ENCODE measurements at places on chromosomes 13 and 19. TPM values are rescaled to one million over a fixed set of nuclear protein-coding genes. Genes with fewer than 3 reads are reported as not detected.

KLK4 gene
- total RNA-seq, result not detected

ZNF77 gene
- 3.9 TPM for total RNA-seq

CPAMD8 gene
- 0.51 TPM for total RNA-seq

PTPRH gene
- total RNA-seq, result 7.7 TPM

ONECUT3 gene
- total RNA-seq, result not detected

ADGRE3 gene
- not detected for total RNA-seq

ARRDC5 gene
- total RNA-seq, result not detected

CEACAM1 gene
- not detected for total RNA-seq

RAB8A gene
- total RNA-seq, result 77.6 TPM

DNA sequence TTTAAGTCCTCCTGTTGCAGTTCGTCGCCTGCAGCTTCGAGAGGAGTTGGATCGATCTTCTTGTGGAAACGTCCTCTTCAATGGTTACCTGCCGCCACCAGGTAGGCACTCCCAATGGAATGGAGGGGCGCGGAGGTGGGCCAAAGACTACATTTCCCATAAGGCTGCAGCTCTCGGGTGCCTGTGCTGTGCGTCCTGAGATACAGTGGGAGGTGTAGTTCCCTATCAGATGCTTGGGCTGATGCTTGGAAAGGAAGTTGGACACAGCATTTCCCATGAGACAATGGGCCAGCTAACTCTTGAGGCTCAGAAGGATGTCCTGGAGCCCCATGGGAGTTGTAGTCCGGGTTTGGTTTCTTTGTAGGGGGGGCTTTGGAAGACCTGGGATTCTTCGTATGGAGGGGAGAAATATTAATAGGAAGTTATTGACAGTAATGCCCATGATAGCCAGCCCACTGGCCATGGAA lies 1.8 kb downstream of the SHKBP1 start:
- H3K4me3 ChIP-seq, result no peak overlapping the region
- no peaks in the 10 kb centered on the region for H3K4me1 ChIP-seq
- no peaks in the 10 kb centered on the region for H3K27me3 ChIP-seq
- DNase-seq, result no peak
- no peak overlapping the region for H3K27ac ChIP-seq

- H3K27ac ChIP-seq, result no peak overlapping the region
Measured at GRCh38 chr19:3673506-3674439, 26.5 kb downstream of the PIP5K1C start.

GRCh38 chr19:31596751-31597150 lies 247.5 kb upstream of the TSHZ3 start:
- no peak overlapping the region for H3K27ac ChIP-seq
- no peaks in the 10 kb centered on the region for H3K27me3 ChIP-seq
- no peaks in the 10 kb centered on the region for H3K36me3 ChIP-seq
- H3K4me3 ChIP-seq, result no peak overlapping the region

DNA sequence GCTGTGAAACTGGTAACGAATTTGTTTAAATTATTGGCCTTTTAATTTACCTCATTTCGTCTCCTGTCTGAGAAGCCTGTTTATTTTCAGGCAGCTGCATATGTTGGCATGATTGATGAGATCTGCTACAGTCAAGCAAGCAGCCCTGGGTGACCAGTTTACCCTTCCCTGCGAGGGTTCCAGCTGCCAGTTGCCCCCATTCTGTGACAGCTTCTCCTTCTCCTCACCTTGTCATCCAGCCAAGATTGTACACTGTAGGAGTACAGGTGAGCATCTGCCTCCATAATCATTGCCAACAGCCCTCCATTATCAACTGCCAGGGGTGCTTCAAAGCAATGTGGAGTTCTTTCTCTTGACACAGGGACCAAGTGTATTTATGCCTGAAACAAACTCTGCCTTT lies 1979.9 kb upstream of the PRR20A start:
- no peaks in the 10 kb centered on the region for H3K27me3 ChIP-seq
- no peaks in the 10 kb centered on the region for H3K36me3 ChIP-seq
- H3K4me3 ChIP-seq, result no peak overlapping the region
- H3K27ac ChIP-seq, result no peak overlapping the region
- no peaks in the 10 kb centered on the region for H3K4me1 ChIP-seq

GRCh38 chr13:112481458-112481857 lies 105.3 kb downstream of the SPACA7 start:
- no peak overlapping the region for H3K4me3 ChIP-seq
- H3K27me3 ChIP-seq, result no peaks in the 10 kb centered on the region
- peak; percentile 32 for DNase-seq
- no peaks in the 10 kb centered on the region for H3K36me3 ChIP-seq
- H3K4me1 ChIP-seq, result no peaks in the 10 kb centered on the region
- H3K27ac ChIP-seq, result no peak overlapping the region

GRCh38 chr13:26991508-26992181 lies 180.0 kb downstream of the USP12 start:
- peak; percentile 32 for DNase-seq
- no peaks in the 10 kb centered on the region for H3K36me3 ChIP-seq
- H3K4me3 ChIP-seq, result no peak overlapping the region

- no peak for DNase-seq
- H3K27me3 ChIP-seq, result no peaks in the 10 kb centered on the region
- H3K4me1 ChIP-seq, result peaks cover 3% of the 10 kb centered on the region
- H3K36me3 ChIP-seq, result no peaks in the 10 kb centered on the region
Measured at GRCh38 chr13:76830805-76831204, 55.4 kb downstream of the KCTD12 start.

GRCh38 chr19:5048091-5048726 lies 79.3 kb downstream of the KDM4B start:
- H3K27me3 ChIP-seq, result no peaks in the 10 kb centered on the region
- H3K36me3 ChIP-seq, result peaks cover 13% of the 10 kb centered on the region
- DNase-seq, result peak; percentile 74
- peaks cover 7% of the 10 kb centered on the region for H3K4me1 ChIP-seq
- H3K4me3 ChIP-seq, result no peak overlapping the region

GRCh38 chr13:71644579-71644978 lies 222.4 kb downstream of the DACH1 start:
- H3K27ac ChIP-seq, result no peak overlapping the region
- no peaks in the 10 kb centered on the region for H3K27me3 ChIP-seq
- no peaks in the 10 kb centered on the region for H3K4me1 ChIP-seq

- no peak for DNase-seq
- H3K27me3 ChIP-seq, result no peaks in the 10 kb centered on the region
- no peak overlapping the region for H3K27ac ChIP-seq
- no peak overlapping the region for H3K4me3 ChIP-seq
- no peaks in the 10 kb centered on the region for H3K36me3 ChIP-seq
Measured at GRCh38 chr19:48061401-48062344, 17.8 kb upstream of the CABP5 start.

DNA sequence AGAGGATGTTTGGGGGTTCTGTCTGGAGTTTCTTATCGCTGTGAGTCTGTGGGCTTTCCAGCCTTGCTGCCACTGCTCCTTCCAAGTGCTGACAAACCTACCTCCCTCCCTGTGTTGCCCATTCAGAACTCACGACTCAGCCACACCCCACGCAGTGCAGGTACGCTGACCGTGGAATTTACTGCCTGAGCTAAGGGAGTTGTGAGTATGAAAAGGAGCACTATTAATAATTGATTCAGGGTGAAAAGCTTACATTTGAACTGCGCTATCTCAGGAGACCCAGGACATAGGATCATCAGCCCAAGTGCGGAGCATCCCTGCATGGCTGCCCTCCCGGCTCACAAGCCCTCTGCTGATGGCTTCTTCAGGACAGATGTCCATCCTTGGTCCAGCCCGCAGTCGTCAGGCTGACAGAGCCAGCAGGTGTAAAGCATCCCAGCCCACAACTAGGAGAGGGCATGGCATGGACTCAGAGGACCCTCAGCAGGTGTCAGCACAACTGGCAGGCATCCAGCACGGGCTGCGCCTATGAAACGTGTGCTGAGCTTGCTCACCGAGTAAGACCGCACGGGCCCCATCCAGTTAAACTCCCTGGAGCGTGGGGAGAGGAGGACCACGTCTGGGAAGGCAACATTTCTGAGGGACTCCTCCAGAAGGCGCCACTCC lies 244.0 kb downstream of the COL4A1 start:
- no peak for DNase-seq
- H3K36me3 ChIP-seq, result no peaks in the 10 kb centered on the region
- no peaks in the 10 kb centered on the region for H3K4me1 ChIP-seq
- H3K27me3 ChIP-seq, result no peaks in the 10 kb centered on the region
- H3K27ac ChIP-seq, result no peak overlapping the region

DNA sequence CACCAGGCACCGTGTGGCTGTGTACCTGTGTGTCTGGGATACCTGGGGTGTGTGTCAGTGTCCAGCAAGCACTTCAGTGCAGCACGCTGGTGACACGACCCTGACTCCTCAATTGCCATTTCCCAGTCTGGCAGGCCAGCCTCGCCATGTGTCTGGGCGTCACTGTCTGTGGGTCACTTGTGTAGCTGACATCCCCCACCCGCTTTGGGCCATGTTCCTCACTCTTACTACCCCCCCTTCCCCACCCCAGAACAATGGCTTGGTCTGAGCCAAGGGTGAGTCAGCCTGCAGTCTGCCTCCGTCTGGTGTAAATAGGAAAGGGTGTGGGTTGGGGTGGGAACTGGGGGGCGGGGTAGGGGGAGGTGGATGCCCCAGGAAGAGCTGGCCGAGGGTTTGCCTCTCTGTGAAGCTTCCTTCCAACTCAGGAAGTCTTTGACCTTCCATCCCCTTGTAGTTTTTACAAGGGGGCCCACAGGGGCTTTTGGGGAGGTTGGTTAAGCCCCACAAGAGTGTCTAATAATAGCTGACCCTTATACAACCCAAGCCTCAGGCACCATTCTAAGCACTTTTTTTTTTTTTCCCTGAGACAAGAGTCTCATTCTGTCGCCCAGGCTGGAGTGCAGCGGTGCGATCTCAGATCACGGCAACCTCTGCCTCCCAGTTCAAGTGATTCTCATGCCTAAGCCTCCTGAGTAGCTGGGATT lies 17.6 kb downstream of the NOVA2 start:
- no peaks in the 10 kb centered on the region for H3K4me1 ChIP-seq
- H3K27me3 ChIP-seq, result peaks cover 12% of the 10 kb centered on the region
- H3K36me3 ChIP-seq, result no peaks in the 10 kb centered on the region
- peak; percentile 94 for DNase-seq

DNA sequence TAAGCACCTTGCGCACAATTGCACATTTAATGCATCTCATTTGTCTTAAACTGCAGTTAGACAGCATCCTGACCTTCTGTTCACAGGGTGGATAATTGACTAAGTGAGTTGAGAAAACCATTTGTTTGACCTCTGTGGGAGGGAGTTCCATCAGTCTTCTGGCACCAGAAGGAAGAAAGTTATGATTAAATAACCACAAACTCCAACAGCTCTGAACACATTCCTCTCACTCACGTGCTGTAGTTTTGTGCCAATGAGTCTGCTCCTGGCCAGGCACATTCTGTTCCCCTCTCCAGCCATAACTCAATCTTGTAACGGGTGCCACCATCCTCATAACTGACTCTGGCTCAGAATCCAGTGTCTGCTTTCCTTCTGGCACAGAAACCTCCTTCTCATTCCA lies 817.2 kb downstream of the SLITRK1 start:
- H3K4me3 ChIP-seq, result no peak overlapping the region
- peak; percentile 86 for DNase-seq
- H3K36me3 ChIP-seq, result no peaks in the 10 kb centered on the region
- H3K27me3 ChIP-seq, result no peaks in the 10 kb centered on the region

DNA sequence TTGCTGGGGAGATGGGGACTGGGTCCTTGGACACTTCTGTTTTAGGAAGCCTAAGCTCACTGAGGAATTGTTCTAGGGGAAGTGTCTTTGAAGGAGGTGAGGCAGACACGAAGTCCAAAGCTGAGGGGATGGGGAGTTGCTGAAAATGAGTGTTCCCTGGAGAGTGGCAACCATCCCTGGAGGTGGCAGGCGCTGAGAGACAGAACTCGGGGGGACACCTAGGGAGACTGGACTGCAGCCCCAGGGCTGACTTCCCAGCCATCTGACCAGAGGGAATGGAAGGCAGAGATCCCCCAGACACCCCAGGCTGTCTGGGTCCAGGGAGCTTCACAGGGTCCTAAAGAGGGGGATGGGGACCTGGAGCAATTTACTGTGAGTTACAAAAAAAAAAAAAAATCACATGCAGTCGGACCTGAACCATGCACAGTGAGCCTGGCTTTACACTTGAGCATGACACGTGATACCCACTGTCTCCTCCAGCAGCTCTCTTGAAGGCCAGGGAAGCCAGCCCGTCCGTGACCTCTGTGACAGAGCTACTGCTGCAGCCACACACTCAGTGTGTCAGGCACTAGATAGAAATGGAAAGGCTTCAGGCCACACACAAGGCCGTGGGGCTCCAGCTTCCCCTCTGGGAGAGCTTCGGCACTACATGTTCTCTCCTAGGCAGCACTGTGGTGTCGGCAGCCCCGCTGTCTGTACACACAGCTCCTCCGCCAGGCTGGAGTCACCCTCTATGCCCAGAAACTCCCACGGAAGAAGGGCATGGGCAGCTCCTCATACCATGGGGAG lies 77.1 kb upstream of the KCTD15 start:
- DNase-seq, result no peak
- H3K27me3 ChIP-seq, result no peaks in the 10 kb centered on the region
- H3K27ac ChIP-seq, result no peak overlapping the region
- no peaks in the 10 kb centered on the region for H3K4me1 ChIP-seq

DNA sequence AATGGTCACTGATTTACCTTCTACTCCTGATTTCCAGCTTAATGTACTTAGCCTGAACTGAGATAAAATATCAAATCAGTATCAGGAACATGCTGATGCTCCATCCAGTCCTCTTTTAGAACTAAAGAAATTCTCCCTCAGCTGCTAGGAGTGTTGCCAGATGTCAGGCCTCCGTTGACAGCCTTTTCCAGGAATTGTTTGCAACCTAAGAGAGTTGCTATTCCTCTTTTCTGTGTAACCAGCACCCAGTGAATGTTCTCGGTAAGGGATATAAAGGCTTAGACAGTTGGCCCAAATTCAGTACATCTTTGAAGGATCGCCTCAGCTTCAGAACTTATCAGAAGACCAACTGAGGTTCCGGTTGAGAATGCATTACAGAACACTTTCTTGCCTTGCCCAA lies 559.0 kb downstream of the PCDH17 start:
- H3K27ac ChIP-seq, result no peak overlapping the region
- no peak overlapping the region for H3K4me3 ChIP-seq
- no peaks in the 10 kb centered on the region for H3K36me3 ChIP-seq
- H3K4me1 ChIP-seq, result no peaks in the 10 kb centered on the region
- no peak for DNase-seq

DNA sequence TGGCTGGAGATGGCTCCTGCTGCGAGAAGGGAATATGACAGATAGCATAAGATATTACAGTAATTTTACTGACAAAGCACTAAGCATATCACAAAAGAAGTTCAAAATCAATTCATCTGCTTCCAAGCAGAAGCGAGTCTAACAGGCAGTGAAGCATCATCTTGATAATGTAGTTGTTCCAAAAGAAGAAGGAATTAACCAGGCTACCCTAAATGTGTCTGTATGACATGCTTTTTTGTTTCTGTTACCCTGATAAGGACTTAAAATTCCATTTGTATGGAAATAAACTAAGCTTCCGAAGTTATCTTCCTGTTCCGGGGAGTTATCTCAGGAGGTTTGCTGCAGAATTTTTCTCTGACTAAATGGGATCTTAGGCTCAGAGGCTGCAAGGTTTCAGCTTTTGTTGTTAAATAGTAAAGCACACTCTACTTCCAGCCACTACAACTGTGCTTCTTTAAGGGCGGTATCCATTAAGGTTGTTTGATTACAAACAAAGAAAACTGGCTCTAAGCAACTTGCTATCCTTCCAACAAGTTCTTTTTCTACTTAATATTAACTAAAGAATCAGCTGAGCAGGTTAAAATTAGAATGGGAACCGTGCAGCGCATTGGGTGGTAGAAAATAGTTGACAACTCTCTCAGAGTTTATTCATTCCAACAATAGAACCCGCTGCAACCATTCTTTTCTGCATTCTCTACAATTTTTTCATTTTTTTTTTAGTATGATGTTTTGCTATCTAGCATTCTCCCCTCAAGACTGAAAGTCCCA lies 607.3 kb downstream of the UQCRFS1 start:
- no peaks in the 10 kb centered on the region for H3K4me1 ChIP-seq
- no peaks in the 10 kb centered on the region for H3K27me3 ChIP-seq
- no peak overlapping the region for H3K4me3 ChIP-seq
- H3K36me3 ChIP-seq, result no peaks in the 10 kb centered on the region
- no peak overlapping the region for H3K27ac ChIP-seq
- DNase-seq, result no peak

Measured in fibroblast of lung (primary cell).